Natural killer cell (primary cell): ENCODE measurements at places on chromosomes 16 and 17. TPM values are rescaled to one million over a fixed set of nuclear protein-coding genes. Genes with fewer than 3 reads are reported as not detected.

The ABCC12 gene
- not detected for total RNA-seq

The ASGR2 gene
- 2.3 TPM for total RNA-seq

The PERCC1 gene
- 0.83 TPM for total RNA-seq

The COX6A2 gene
- total RNA-seq, result not detected

The CCL2 gene
- not detected for total RNA-seq

The C16orf92 gene
- not detected for total RNA-seq

The KRT36 gene
- not detected for total RNA-seq

- no peak for DNase-seq
Observed at GRCh38 chr16:78693496-78693895, 594.0 kb downstream of the WWOX start.

GRCh38 chr17:36533935-36534839 is 481 bp downstream of the MYO19 start:
- peak; percentile 71 for DNase-seq

GRCh38 chr17:65231662-65232335 is 94.6 kb downstream of the RGS9 start:
- DNase-seq, result no peak

- no peak for DNase-seq
Observed at GRCh38 chr16:62272035-62272434, 235.8 kb upstream of the CDH8 start.

DNA sequence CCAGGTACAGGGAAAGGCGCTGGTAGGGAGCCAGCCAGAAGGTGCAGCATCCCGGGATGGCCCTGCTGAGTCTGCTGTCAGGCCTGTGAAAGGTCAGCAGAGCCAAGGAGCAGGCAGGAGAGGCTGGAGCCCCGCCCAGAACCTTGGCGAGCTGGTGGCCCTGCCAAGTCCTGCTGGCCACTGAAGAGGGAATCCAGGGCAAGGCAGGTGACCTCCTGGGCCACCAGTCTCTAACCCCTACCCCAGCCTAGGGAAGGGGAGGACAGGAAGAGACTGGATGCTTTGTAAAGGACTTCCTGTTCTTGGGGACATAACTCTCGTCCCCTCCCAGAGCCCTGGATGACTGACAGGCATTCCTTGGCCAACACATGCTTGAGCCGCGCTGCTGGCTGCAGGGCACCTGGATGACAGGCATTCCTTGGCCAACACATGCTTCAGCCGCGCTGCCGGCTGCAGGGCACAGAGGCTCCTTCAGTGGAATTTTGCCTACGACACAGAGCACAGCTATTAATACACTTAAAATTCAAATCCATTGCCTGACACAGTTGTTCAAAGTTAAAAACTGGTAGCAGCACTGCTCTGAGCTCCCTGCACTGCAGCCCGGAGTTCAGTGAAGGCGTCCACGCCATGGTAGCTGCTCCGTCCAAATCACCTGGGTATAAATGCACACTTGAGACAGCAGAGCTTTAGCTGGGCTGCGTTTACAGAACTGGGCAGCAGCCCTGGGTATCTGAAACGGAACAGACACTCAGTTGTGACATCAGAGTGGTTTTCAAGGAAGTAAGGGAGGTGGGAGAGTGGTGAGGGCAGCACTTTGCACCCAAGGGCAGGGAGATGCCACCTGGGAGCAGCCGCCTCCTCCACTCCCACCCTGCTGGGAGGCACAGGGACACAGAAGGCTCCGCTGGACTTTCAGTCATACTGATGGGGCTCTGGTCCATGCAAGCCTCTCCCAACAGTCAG is 2.0 kb upstream of the BRICD5 start:
- DNase-seq, result no peak

GRCh38 chr16:4928227-4928626 is 8.7 kb downstream of the PPL start:
- DNase-seq, result no peak

DNA sequence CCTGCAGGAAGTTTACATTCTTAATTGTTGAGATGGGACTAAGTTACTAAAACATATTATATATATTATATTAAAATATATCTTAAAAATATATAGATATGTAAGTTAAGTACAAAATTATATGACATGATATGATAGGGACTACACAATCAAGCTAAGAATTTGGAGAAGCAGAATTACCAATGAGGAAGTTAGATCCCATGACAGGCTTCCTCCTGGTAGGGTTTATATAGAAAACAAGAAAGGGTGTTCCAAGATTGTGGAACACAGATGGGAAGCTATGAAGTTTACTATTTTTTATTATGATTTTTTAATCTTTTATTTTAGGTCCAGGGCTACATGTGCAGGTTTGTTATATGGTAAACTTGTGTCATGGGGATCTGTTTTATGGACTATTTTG is 260.8 kb upstream of the ZFHX3 start:
- DNase-seq, result no peak

DNA sequence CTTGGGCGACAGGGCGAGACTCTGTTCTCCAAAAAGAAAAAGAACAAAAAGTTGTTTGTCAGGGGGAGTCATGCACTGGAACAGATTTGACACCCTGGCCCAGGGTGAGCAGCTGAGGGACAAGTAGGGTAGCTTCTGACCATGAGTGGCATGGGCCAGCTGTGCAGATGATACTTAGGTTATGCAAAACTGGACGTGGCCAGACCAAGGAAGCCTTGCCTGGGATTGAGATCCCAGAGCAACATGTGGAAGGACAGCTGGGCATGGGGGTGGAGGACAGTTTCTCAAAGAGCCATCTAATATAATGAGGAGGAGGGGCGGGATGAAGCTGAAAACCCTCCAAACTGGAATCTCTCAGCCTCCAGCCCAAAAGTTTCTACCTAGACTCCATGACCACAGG is 19.6 kb upstream of the SLC35B1 start:
- DNase-seq, result no peak

- DNase-seq, result no peak
Observed at GRCh38 chr16:86492267-86492960, 17.9 kb upstream of the FOXF1 start.

GRCh38 chr17:80850817-80851216 is 140.8 kb upstream of the CHMP6 start:
- DNase-seq, result no peak

- no peak for DNase-seq
Observed at GRCh38 chr17:39812466-39812865, 51.6 kb downstream of the IKZF3 start.

GRCh38 chr16:81137754-81138153 is 41.6 kb upstream of the GCSH start:
- DNase-seq, result no peak

DNA sequence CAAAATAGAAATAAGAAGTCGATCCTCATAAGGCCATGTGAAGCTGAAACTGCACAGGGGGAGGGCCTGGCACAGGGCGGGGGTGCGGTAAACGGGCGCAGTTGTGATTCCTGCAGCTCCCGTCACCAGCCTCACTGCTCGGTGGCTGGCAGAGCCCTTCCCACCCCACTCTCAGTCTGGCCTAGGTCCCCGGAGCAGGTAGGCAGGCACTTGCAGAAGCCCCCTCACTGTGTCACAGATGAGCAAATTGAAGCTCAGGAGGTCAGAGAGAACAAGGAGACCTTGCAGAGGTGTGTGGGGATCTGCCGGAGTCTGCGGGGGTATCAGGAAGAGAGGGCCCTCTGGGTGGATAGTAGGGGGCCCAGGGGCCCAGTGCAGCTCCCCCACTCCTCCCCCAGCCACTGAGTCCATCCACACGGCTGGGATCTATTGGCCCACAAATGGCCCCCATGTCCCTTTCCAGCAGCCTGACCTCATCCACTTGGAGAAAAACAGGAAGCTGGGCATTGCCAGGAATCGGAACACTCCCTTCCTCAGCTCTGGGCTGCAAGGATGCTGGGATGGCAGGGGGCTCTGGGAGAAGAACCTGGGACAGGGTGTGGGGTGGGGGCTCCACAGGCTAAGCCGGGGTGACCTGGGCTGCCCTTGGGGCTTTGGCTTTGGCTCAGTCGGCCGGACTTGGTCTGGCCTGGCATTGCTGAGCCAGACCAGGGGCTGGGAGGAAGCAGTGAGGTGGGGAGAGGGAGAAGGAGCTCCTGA is 21.4 kb upstream of the MAP3K14 start:
- DNase-seq, result no peak

DNA sequence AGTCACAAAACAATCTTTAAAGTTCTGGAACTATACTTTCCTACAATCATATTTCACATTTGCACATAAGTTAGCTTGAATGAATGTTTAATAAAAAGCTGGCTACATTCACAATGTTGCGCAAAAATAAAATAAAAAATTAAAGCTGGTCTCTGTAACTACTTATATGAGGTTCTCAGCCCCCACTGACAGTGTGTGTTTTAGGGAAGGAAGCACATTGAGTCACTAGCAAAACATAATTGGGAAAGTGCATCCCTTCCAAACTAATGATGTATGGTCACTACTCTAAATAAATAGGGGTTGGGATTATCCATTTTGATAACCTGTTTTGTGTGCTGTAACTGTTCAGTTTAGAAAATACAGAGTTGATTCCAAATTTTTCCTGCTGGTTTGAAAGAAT is 251.9 kb downstream of the IRX3 start:
- no peak for DNase-seq

GRCh38 chr16:75445298-75445697 is 12.0 kb upstream of the CFDP1 start:
- DNase-seq, result no peak

DNA sequence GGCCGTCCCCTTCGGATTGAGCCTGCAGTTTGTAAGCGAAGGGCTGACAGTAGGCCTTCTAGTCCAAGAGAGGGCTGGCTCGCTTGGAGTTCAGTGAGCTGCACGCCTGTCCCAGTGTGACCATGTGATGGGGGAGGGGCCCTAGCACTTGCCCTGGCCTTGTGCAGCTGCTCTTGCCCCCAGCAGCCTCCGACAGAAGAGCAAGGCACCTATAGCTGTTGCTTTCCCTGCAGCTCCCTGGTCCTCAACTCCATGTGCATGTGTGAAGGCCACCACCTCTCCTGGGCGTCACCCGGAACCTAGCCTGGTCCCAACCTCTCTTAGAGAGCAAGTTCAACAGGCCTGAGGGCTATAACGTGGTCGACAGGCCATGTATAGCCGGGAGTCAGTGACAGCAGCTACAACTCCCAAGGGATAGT is 5.6 kb downstream of the SPHK1 start:
- no peak for DNase-seq

GRCh38 chr16:78473031-78473699 is 373.7 kb downstream of the WWOX start:
- no peak for DNase-seq

DNA sequence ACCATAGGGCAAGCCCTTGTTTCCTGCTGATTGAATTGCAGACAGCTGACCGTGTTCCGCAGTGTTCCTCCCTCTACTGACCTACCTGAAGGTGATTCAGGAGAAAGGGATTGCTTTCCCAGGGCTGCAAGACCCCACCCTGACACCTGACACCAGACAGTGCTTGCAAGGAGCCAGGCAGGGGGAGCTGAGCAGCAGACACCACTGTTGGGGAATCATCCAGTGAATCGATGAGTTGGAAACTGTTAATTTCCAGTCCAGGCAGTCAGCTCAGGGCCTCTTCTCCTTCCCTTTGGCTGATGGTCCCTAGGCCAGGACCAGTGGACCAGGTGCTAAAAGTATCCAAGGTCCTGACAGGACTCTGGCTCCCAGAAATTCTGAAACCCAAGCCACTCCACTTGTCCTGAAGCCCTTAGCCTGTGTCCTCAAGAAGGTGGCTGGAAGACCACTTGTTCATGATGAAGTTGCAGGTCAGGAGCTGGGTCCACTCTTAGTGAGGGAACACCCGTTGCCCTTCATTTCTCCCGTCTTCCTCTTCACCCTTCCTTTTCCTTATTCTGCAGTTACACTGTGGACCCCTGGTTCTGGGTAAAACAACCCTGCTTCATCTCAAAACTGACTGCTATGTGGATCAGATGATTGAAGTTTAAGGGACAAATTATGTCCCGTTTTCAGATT is 9.5 kb upstream of the UNK start:
- peak; percentile 38 for DNase-seq

DNA sequence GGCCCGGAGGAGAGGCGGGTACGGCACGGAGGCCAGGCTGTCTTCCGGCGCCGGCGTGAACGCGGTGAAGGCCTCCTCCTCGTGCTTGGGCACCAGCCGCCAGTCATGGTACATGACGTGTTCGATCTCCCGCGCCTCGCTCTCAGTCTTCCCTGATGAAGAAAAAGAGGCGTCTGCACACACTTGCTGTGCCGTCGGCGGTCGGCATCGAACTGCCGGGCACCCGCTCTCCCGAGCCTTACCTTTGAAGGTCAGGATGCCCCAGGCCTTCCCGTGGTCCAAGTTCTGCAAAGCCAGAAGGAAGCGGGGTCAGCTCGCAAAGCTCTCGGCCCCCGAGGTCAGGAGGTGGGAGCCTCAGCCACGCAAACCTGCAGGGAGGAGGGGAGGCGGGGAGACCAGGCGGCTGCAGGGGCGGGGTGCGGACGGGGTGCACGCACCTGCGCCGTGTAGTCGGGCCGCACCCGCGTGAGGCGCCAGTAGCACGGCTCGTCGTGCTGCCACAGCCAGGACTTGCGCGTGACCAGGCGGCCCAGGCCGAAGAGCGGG is at the start of gene EME2:
EME2 (plus strand) TSS at position 449 of the 546 bp plus-strand sequence. CDS start 418 bp downstream, outside the sequence.
- DNase-seq, result no peak

- DNase-seq, result peak; percentile 29
Observed at GRCh38 chr16:54957403-54958166, 26.9 kb downstream of the IRX5 start.

DNA sequence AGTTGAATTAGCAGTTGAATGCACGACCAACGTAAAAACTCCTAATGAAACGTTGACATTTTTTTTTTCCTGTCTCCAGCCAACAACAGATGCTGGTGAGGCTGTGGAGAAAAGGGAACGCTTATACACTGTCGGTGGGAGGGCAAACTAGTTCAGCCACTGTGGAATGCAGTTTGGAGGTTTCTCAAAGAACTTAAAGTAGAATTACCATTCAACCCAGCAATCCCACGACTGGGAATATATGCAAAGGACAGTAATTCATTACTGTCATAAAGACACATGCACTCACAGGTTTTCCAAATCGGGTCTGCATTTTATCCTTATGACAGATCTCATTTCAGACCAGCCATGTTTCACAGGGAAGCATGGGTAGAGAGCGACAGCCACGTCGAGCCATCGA is 3.5 kb upstream of the WFDC1 start:
- DNase-seq, result no peak
